ENCODE measurements at places on chromosomes 2 and 18.

- DNase-seq: no peak
Observed at GRCh38 chr18:63223837-63224236, 95.7 kb downstream of the BCL2 start.

DNA sequence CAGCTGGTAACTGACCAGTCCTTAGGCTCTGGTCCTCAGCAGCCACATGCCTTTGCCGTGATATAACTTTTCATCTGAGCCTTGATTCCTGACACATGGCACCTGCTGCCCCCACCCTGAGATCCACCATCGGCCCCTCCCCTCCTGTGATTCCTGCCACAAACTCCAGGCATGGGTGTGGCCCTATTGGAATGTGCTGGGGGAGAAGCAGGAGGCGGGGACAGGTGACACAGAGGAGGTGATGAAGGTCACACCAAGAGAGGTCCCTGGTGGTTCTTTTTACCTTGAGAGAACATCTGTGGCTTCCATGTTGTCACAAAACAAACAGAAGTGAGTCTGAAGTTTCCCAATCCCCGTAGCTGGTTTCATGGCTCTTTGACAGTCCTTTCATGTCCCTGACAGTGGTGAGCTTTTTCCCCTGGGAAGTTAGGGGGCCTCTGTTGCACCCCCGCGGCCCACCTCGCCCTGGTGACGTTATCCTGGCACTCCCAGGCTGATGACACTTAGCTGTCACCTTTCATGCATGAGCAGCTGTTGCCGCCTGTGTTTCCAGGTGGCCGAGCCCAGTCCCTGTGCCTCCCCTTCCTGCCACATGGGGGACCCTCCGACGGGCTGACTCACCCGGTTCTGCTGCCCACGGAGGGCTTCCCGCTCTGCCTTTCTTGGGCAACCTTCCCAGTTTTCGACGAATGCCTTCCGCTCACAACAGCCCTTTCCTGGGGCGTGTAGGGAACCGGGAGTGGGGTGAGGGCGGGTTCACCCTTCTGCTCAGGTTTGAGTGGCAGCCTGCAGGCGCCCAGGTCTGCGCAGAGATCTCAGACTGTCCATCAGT, 66.3 kb upstream of the GLI2 start:
- no peak for DNase-seq

- no peak for DNase-seq
Observed at GRCh38 chr2:86239326-86239725, 40.1 kb downstream of the MRPL35 start.

- DNase-seq: no peak
Observed at GRCh38 chr2:23595021-23595420, 210.0 kb downstream of the KLHL29 start.

DNA sequence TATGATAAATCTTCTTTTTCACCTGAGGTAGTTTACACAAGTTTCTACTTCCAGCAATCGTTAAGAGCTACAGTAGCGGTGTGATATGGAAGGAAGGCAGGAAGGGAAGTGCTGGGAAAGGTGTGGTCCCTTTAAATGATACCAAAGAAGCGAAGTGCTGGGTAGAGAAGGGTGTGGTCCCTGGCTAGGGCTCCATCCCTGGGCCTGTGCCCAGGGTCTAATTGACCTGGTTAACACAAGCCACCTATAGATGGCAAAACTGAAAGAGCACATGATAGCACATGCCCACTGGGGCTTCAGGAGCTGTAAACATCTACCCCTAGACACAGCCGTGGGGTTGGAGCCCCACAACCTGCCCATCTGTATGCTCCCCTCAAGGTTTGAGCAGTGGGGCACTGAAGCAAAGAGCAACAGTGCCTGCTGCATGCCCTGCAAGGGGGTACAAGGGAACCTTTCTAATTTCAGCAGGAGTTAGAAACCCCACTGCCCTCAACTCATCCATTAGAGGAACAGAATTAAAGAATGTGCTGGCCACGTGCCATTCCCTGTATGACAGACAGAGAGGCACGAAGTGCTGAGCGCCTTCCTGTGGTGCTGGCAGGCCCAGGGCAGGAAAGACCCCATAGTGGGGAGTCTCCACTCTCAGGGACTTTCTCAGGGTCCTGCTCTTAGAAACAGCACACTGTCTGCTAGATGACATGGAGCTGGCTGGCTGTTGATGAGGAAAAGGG, 153.1 kb upstream of the LMAN1 start:
- no peak for DNase-seq

DNA sequence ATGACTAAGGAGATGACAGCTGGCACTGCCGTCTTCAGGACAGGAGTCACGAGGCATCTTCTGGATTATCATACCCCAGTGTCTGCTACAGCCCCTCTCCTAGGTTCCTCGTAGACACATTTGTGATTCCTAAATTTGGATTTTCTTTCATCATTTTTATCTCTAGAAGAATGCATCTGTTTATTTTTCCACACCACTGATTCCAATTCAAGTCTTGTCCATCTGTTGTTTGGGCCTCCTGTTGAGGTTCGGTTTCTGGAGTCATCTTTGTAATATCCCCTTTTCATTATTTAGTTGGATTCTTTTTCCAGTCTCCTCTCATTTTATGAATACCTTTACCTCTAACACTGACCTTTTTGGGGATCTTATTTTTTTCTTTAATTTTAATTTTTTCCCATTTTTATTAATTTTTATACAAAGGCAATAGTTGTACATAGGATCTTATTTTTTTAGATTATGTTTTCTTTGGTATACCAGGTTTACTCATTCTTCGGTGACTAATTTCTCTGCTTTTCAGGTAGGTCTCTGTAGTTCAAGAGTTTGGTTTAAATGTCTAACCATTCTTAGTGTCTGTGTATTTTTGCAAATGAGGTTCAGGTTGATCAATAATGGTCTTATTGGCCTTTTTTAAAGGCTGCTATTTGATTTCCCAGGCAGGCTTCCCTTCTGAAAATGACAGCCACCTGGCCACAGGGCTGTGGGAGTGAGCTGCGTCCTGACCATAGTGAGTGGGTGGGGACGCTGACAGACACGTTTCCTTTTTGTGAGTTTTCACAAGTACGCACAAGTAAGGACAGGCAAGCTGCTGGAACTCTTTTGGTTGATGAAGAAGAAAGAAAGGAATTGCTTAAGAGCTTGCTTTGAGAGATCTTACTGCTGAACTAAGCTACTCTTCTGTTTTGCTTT, 34.5 kb downstream of the FARP2 start:
- DNase-seq: no peak

GRCh38 chr2:153360239-153360638, 118.3 kb downstream of the RPRM start:
- no peak for DNase-seq

- DNase-seq: no peak
Observed at GRCh38 chr2:179449010-179449409, 184.4 kb upstream of the SESTD1 start.

DNA sequence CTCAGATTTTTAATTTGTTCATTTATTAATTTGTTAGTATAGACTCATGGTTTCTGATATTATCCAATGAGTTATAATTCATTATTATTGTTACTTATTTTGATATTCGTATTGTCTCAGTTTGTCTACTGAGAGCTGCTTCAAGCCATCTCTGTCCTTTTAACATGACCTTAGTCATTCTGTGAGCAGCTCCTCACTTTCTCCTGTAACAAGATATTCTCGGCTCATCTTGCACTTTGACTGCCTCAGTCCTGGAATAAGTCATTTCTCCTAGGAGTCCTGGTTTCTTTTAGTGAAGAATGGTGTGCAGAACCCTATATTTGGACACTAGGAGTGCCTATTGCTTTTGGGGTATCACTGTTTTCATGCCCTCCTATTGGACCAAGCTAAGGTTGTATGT, 13.2 kb downstream of the ASB1 start:
- no peak for DNase-seq

DNA sequence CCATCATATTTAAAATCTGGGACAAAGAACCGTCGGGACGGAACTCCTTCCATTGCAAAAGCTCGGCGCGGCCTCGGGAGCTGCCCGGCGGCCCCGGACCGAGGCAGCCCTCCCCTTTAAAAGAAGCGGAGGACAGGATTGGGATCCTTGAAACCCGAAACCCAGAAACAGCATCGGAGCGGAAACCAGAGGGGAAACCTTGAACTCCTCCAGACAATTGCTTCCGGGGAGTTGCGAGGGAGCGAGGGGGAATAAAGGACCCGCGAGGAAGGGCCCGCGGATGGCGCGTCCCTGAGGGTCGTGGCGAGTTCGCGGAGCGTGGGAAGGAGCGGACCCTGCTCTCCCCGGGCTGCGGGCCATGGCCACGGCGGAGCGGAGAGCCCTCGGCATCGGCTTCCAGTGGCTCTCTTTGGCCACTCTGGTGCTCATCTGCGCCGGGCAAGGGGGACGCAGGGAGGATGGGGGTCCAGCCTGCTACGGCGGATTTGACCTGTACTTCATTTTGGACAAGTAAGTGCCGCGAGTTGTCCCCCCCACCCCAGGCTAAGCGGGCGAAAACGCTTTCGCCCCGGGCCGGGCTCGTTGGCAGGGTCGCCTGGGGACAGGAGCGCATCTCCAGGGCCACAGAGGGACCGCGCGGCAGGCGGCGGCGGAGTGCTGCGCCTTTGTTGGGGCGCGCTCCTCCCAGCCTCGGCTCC, at the start of gene ANTXR1:
ANTXR1 (plus strand) TSS at position 38 of the 698 bp plus-strand sequence; CDS start at position 359, 321 bp downstream.
- no peak for DNase-seq

DNA sequence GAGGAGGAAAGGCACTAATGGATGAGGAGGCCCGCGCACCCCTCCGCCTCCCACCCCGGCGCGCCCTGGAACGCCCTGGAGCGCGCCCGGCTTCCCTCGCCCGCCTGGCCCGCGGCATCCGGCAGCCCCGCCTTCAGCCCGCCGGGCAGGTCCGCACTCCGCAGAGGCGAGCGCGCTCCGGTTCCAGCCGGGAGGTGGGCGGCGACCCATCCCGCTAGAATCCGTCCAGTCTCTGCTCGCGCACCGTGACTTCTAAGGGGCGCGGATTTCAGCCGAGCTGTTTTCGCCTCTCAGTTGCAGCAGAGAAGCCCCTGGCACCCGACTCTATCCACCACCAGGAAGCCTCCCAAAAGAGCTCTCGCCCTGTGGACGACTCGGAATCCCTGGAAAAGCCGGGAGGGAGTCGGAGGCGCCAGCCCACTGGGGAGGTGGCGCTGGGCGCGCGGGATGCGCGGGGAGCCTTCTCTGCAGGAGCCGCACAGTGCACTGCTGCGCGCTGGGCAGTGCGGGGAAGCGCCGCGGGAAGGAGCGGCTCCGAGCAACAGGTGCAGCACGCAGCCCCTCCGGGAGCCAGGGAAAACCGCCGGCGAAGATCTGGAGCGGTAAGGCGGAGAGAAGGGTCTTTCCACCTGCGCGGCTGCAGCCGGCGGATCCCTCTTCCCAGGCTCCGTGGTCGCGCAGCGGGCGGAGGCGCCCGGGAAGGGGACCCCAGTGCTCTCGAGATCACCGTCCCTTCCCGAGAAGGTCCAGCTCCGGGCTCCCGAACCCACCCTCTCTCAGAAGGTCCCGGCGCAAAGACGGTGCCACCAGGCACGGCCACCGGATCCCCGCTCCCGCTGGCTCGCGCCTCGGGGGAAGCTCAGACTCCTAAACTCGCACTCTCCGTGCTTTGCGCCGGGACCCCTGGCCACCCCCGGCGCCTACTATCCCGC, at the start of gene GALR1:
GALR1 (plus strand) TSS at position 280 of the 932 bp plus-strand sequence. CDS start 701 bp downstream, outside the sequence.
- DNase-seq: no peak

GRCh38 chr2:186934420-186934819, 85.5 kb upstream of the ZSWIM2 start:
- DNase-seq: no peak

- DNase-seq: no peak
Observed at GRCh38 chr2:150586858-150587257, 99.4 kb upstream of the RND3 start.

DNA sequence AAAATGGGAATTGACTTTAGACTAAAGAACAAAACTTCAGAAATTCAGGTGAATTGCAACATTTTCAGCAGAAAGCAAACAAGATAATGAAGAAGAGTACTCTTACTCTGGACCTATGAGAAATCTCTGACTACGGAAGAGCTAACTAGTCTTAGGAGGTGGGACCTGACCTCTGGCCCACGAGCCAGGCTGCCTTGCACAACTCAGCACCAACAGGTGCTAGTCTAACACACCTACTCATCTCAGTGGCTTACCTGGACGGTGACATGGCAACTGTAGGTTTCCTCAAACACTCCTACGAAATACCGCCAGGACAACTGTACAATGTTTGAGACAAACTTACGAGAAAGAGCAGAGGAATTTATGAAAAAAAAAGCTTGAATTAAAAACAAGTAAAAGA, 3.1 kb upstream of the DSC3 start:
- DNase-seq: no peak

DNA sequence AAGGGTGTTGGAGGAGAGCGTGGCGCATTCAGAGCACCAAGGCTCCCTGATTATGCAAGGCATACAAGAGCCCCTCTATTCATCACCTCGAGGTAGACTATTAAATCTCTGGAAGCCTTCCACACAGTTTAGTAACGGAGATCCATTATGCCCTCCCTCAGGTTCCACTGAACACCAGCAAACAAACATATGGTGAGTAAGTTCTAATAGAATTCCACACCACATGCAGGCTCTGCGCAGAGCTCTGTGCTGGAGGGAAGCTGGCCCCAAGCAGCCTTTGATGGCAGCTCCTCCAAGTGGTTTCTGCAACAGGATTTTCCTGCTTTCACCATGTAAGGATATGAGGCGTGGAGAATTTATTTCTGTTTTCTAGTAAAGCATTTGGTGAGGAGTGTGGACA, 238.6 kb downstream of the C1D start:
- DNase-seq: no peak

DNA sequence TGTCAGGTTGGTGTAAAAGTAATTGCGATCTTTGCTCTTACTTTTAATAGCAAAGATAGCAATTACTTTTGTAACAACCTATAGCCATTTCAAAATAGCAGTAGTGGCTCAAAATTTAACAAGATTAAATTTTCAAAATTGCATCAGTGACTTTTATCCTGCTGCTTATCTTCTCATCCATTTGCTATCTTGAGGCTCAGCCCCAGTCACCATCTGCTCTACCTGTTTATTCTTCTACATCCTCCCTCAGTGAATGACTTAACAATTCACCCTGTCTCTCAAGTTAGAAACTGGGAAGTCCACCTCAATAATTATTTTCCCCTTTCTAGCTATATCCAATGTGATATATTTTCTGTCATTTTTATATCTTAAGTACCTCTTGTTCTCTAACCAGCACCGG, 148.6 kb upstream of the ZNF804A start:
- DNase-seq: no peak

- DNase-seq: no peak
Observed at GRCh38 chr2:157785200-157785599, 90.9 kb downstream of the ACVR1 start.

GRCh38 chr2:143828763-143829537, 691.0 kb downstream of the ZEB2 start:
- DNase-seq: no peak

DNA sequence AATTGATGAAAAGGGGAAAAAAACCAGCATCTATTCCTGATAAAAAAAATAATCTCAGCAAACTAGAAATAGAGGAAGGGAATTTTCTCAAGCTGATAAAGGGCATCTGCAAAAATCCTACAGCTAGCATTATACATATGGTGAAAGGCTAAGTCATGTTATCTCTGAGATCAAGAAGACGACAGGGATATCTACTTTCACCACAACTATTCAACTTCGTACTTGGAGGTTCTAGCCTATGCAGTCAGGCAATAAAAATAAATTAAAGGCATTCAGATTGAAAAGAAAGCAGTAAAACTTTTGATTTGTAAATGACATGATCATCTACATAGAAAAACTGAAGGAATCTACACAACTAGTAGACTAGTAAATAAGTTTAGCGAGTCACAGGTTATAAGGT, 58.2 kb downstream of the CAB39 start:
- no peak for DNase-seq
